Motor neuron (in vitro differentiated cells): ENCODE measurements at places on chromosomes 1 and 21.

DNA sequence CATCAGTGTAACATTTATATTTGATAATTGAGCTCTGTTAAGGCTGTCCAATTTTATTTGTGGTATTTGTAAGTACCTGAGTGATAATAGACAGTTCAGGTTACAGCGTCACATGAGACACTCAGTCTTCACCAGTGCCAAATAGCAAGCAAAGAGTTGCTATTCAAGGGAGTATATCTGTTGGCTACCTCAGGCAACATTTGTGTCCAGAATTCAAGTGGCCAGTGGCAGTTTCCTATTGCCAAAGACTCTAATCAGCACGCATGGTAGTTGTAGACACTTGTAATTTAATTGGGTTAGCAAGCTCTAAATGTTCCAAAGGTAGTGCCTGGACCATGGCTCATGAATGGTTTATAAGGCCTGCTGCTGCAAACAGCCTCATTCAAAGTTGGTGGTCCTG lies 1524.3 kb upstream of the B3GALT2 start:
- no peak for ATAC-seq

DNA sequence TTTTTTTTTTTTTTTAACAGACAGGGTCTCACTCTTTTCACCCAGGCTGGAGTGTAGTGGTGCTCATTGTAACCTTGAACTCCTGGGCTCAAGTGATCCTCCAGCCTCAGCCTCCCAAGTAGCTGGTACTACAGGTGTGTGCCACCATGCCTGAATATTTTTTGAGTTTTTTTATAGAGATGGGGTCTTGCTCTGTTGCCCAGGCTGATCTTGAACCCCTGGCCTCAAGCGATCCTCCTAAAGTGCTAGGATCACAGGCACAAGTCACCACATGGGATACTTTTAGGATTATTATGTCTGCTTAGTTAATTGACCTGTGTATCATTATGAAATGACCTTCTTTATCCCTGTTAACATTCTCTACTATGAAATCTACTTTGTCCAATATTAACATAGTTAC lies 38.0 kb downstream of the RASSF5 start:
- ATAC-seq, result no peak

DNA sequence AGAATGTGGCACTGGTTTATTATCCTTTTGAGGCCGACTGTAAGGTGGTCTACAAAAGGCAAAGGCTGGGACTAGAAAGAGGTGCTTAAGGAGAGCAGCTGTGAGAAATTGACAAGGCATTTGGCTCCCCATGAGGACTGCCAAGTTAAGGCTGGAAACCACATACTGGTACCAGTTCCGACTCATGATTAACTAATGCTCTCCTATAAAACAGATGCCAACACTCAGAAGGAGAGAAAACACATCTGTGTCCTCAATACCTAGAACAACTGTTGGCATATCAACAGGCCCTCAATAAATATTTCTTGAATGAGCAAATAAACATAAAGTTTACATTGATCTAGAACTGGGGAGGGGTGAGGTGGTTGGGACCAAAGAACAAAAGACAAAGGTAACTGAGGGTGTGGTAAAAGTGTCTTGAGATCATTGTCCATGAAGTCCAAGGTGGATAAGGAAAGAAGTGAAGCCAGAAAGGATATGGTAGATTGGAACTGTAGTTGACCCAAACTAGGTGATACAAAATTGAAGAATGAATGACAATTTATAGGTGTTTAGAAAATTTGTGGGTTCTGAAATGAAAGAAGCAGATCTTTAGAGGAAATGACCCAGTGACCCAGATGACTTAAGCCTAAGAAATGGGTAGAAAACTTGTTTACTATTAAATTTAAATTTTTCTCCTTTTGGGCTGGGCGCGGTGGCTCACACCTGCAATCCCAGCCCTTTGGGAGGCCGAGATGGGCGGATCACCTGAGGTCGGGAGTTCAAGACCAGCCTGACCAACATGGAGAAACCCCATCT lies 16.9 kb upstream of the MCL1 start:
- no peak for ATAC-seq

DNA sequence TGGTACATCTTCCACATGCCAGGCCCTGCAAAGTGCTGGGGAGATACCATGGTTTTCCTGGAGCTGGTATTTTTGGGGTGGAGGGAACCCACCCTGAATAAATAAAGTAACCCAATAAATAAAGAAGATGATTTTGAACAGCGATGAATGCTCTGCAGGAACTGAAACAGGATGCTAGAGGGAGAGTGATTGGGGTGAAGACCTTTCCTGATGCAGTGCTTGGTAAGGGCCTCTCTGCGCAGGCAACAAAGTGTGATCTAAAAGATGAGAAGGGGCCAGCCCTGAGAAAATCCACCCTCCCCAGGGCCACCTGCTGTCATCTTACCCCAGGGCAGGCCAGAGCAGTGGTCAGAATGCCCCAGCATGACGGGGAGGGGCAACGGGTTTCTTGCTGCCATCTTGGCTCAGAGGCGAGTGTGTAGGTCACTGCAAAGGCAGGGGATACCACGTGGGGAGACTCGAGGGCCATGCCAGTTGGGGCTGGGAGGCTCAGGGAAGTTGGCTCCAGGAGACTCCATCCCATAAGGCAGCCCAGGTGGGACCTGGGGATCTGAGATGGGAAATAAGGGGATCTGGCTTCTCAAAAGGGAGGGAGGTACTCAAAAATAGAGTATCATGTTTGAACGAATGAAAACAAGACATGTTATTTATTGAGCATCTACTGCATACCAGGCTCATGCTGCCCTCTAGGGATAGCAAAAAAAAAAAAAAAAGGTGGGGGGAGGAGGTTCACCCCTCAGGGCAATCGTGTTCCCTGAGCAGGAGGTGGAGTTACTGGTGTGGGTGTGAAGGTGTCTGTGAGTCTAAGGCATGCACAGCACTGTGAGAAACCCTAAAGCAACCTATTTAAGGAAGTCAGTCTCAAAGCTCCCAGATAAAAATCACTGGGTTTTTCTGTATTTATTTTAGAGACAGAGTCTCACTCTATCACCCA lies 2.8 kb downstream of the SRARP start:
- ATAC-seq, result no peak

GRCh38 chr1:225644666-225645065 lies 8.3 kb downstream of the ENAH start:
- ATAC-seq, result no peak
